ENCODE measurements at places on chromosomes 3 and 15.

- DNase-seq, result no peak
Observed at GRCh38 chr3:117844676-117845075, 1135.1 kb downstream of the TUSC7 start.

- DNase-seq, result no peak
Observed at GRCh38 chr3:56754741-56755417, 46.9 kb downstream of the ARHGEF3 start.

DNA sequence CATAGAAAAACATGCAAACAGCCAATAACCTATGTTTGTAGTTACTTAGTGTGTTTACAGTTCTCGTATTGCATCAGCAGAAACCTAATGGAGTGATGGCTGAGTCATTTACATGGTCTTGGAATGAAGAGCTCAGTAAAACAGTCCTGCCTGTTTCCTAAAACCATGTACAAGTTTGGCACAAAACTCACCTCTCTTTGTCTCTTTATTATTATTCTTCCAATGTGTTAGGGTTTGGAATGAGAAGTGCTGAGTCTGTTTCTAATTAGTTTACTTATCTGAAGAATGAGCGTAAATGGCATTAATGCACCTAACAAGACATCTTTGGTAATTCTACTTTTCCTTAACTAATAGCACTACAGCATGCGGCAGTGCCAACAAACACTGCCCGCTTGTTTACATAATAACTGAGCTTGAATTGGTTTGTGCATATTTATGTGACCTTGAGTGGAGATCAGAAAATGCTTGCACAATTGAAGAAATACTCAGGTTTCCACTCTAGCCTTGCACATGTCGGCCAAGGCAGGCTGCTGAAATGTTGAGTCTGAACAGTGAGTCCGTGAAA is 385.4 kb upstream of the SEMA6D start:
- no peak for DNase-seq

DNA sequence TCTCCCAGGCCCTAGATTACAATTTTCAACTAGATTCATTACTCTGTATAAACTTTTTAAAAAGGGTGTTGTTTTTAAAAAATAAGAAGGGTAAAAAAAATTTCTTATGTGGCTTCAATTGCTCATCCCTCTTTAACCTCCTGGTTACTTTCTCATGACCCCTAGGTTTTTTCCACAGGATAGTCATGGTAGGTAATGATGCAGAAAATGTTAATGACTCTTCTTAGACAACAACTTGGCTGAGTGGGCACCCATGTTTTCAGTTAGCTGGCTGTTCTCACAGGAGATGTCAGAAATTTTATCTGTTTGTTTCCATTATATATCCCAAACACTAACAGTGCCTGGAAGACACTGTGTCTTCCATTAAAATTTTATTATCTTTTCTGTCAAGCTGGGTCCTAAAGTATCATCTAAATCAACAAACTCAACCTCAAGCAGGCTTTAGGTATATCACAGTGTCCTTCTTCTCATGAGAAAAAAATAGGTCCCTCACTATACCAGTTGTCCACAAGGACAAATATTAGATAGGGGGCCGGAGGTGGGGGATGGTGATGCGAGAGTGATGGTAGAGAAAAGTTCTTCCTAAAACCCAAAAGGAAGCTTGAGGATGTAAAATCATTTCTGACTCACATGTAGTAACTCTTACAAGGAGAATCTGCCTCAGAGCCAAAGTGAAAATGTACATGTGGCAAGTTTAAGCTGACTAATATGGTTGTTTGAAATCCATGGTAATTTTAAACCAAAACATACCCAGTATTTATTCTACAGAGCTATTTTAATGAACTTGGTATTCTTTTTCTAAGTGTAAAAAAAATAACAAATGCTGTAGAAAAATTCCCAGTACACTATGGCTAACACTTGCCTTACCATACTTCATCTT is 43.3 kb downstream of the PLOD2 start:
- no peak for DNase-seq

GRCh38 chr3:155102329-155102728 is 22.2 kb downstream of the MME start:
- DNase-seq, result no peak

GRCh38 chr3:17605032-17605431 is 137.4 kb downstream of the TBC1D5 start:
- no peak for DNase-seq

- DNase-seq, result no peak
Observed at GRCh38 chr15:73802431-73803041, 49.4 kb upstream of the INSYN1 start.

DNA sequence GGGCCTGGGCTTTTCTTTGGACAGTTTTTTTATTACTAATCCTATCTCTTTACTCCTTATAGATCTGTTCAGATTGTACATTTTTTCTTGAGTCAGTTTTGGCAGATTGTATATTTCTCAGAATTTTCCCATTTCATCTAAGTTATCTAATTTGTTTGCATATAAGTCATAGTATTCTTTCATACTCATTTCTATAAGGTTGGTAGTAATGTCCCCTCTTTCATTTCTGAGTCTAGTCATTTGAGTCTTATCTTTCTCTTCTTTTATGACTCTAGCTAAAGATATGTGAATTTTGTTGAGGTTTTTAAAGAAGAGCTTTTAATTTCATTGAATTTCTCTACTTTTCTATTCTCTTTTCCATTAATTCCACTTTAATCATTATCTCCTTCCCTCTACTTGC is 27.2 kb downstream of the TRPM1 start:
- no peak for DNase-seq

DNA sequence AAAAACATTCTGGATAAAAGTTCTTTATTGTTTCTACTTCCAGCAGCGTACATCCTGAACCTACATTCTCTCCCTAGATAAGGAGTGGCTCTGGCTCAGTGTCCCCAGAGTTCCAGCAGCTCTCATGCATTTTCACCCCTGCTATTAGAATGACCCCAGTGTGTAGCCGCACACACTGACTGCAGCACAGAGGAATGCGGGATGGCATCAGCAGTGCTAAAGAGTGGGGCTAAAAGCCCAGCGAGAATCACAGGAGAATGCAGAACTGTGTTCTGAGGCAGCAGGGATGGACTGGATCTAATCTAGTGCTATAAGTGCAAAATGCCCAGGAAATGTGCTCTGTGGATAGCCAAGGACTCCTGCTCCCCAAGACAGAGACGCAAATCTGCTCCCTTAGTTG is 66.4 kb upstream of the TJP1 start:
- no peak for DNase-seq

- no peak for DNase-seq
Observed at GRCh38 chr3:5021116-5022092, 42.2 kb downstream of the BHLHE40 start.

DNA sequence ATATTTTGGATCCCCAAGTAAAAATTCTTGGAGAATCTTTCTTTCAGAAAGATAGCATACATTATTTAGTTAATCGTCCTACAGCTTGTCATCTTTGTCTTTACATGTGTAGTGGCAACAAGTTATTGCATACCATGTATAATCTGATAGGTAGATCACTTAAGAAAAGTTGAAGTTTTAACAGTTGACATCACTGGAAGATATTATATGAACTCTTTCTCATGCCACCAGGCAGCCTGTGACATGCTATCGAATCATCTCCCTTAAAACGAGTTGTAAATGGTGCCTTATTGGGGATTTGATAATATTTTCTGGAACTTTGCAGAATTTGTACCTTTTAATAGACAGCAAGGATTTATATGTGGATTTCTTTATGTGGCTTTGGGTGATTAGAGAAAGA is 8.7 kb downstream of the U2SURP start:
- no peak for DNase-seq

DNA sequence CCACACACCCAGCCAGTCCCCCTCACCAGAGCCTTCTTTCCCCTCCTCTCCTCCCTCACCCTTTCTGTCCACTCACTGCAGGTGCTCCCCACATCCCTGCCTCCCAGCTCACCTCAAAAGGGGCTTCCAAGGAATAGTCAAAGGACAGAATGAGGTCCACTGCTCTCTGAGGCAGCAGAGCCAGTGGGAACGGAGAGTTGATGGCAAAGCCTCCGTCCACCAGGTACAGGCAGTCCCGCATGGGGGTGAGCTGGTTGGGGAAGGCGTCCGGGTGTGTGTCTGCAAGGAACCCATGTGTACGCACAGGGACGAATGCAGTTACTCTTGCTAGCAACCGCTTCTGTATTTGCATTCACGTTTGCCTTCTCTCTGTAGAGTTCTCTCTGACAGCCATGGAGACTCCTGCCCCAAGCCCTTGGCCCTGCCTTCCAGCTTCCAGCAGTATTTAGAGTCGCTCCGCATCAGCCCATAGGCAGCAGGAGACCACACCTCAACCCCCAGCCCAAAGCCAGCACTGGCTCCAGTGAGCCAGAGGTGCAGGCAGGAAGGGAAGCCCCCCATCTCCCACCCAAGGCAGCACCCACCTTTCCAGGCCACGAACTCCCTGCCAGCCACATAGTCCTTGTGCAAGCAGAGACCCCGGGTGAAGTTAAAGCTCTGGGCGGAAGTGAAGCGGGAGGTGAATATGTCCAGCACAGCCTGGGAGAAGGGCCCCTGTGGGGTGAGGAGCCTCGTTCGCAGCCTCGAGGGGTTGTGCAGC is 12.4 kb downstream of the PLA2G4F start:
- DNase-seq, result no peak

GRCh38 chr3:189277711-189278110 is 105.9 kb downstream of the TPRG1 start:
- no peak for DNase-seq

DNA sequence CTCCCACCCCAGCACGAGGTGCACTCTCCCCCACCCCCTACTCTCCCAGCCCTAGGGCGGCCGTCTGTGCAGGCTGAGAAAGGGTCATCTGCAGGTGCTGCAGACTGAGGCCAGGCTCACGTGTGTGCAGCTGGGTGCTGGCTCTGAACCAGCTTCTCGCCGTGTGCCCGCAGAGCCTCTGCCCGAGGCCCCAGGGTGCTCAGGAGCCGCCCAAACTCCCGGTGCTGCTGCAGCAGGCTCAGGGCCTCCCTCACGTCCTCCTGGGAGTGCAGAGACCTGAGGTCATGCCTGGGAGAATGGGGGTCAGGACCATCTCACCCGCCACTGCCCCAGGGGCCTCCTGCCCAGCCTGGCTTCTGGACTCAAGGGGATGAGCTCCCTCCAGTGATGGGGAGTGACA is 17.2 kb downstream of the SPTBN5 start:
- DNase-seq, result no peak

- DNase-seq, result no peak
Observed at GRCh38 chr15:71708741-71709140, 101.6 kb upstream of the NR2E3 start.

DNA sequence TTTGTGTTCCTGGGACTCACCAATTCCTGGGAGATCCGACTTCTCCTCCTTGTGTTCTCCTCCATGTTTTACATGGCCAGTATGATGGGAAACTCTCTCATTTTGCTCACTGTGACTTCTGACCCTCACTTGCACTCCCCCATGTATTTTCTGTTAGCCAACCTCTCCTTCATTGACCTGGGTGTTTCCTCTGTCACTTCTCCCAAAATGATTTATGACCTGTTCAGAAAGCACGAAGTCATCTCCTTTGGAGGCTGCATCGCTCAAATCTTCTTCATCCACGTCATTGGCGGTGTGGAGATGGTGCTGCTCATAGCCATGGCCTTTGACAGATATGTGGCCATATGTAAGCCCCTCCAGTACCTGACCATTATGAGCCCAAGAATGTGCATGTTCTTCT is 16.8 kb downstream of the OR4F15 start:
- no peak for DNase-seq

DNA sequence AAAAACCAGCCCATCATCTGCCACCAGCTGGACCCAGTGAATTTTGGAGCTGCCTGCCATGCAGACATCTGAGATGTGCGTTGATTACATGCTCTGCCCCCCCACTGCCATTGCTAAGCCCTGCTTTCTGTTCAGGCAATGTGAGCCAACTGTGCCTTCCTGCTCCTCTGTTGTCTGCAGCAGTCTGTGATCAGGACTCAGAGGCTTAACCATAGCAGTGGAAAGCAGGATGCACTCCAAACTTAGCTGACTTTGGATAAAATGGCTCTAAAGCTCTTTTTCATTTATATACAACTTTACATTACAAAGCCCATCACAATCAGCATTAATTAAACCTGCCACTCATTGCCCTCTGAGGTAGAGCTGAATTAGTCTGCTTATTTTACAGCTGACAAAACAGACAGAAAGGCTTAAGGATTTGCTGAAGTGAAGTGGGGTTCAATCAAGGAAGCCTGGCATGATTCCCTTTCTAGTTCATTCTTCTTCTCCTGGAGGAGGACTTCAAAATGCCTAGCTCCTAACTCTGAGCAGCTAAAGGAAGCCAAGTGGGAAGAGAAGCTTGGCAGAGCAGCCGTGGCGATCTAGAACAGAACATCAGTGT is 15.7 kb upstream of the RPS27L start:
- DNase-seq, result no peak

DNA sequence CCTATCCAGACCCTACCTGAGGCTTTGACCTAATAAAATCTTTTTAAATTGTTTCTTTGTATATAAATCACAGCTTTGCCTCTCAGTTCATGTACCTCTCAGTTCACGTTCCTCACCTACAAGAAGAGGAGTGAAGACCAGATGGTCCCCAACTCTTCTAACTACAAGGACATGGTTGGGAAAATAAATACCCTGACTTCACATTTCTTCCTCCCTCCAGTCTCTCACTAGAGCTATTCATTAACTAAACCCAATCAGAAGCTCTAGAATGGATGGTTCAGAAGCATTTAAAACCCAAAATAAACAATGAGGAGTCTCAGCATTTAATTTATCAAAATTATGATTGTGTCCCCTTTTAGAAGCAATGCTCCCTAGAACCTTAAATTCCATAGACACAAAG is 97.3 kb upstream of the AGTR1 start:
- DNase-seq, result no peak

DNA sequence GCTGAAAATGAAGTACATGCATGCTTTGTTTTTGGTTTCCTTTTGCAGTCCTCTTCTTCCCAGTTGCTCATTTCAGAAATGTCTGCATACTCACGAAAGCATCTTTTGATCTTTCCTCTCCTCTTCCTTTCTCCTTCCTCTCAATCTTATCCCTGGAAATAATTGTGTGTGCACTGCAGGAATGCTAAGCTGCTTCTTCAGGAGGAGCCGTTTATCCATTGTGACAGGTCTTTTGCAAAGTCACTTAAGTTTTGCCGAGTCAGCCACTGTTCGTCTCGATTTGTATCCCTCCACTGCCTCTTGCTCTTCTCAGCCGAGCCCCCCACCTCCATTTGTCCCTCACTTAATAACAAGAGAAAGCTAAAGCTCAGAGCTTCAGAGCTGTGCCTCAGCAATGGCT is 597.6 kb downstream of the AGBL1 start:
- DNase-seq, result no peak

- no peak for DNase-seq
Observed at GRCh38 chr3:67704322-67704721, 49.9 kb upstream of the SUCLG2 start.
